ENCODE measurements at places on chromosomes 4 and X. TPM values are rescaled to one million over a fixed set of nuclear protein-coding genes. Genes with fewer than 3 reads are reported as not detected.

DNA sequence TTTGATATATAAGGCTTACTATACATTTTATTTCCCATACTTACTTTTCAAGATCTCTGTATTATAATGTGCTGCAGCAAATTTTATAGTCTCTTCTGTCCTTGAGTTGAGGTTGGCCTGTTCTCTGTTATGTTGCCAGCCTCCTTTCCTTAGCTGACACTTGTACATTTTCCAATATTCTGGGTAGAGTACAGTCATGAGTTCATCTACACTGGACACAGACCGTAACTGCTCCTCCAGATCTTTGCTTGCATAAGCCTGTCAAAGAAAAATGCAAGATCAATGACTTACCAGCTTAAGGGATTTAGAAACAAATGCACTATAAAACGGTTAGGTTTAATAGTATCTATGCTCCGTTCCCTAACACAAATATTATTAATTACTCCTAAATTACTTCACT, 63.2 kb downstream of the VEGFC start:
- no peaks in the 10 kb centered on the region for H3K4me1 ChIP-seq
- no peak overlapping the region for H3K4me3 ChIP-seq
- no peak for DNase-seq
- no peak overlapping the region for H3K27ac ChIP-seq

DDIT4L gene
- total RNA-seq: 264 TPM

DNA sequence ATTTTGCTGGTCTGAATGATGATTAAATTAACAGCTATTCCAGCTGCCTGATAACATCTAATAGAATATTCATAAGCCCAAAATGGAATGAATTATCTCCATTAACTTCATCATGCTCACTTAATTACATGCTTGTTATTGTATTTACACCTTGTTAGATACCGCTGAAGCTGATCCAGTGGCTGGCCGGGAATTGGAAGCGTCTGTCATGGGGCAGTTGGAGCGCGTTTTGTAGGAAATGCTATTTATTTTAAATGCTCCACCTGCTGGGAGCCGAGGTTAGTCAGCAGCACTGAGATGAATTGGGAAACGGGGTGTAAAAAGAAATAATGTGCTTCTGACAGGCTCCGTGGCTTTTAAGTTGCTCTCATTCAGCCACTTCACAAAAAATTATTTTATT, 25.2 kb downstream of the ARX start:
- no peaks in the 10 kb centered on the region for H3K36me3 ChIP-seq
- no peak overlapping the region for H3K4me3 ChIP-seq
- no peak overlapping the region for H3K27ac ChIP-seq
- H3K27me3 ChIP-seq: no peaks in the 10 kb centered on the region

MAPK10 gene
- total RNA-seq: 1.3 TPM
